HS-5 (cell line): ENCODE measurements at places on chromosomes 16 and 17.

GRCh38 chr16:78306361-78306760 is 206.9 kb downstream of the WWOX start:
- DNase-seq = no peak

GRCh38 chr17:74833501-74834377 is 25.9 kb downstream of the GRIN2C start:
- DNase-seq = no peak

DNA sequence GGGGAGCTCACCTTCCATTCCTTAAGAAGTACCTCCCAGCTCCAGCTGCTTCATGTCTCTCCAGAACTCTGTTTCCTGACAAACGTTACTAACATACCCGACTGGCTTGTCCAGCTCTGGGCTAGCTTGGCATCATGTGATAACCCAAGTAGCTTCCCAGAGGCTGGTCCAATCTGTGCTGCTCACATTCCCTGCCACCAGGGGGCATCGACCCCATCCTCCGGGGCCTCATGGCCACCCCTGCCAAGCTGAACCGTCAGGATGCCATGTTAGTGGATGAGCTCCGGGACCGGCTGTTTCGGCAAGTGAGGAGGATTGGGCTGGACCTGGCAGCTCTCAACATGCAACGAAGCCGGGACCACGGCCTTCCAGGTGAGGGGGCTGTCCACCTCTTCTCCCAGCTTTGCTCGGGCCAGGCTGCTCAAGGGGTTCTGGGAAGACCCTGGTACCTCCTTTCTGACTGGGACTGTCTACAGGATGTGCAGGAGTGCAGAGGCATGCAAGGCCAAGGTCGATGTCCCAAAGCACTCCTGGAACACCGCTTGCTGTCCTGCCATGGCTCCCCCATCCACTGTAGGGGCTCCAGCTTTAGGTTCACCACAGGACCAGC is 7.6 kb downstream of the EPX start:
- no peak for DNase-seq

DNA sequence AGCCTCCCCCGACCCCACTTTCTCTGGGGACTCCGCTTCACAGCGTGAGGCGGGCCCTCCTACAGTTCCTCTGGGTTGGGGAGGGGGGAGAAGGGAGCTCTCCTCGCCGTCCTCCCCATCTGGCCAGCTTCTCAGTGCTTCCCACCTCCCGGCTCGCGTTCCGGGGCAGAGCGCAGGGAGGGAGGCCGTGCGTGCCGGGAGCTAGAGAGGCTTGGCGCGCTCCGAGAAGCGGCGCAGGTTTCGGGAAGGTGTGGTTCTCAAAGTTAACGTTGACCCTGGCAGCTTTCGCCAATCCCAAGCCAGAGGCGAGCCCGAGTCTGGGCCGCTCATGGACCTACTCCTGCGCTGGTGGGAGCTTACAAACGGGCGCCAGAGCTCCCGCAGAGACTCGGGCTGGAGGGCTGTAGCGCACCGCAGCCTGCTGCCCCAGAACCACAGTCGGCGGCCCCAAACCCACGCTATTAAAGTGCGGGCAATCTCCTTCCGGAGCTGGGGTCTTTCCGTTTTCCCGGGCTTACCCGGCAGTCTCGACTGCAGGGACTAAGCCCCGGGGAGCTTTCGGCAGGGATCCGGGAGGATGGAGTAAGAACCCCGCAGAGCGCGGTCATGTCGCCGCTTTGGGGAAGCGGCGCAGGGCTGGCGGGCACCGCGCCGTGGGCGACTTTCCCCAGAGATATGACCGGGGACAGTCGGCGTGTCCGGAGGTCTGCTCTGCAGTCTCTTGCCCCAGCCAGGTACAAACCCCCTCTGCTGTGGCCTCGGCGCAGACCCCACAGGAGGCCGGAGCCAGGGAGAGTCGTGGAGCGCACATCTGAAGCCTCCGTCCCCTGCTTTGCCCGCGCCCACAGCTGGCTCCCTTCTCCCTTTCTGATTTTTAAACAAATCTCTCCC is 787 bp downstream of the CDH11 start:
- no peak for DNase-seq

DNA sequence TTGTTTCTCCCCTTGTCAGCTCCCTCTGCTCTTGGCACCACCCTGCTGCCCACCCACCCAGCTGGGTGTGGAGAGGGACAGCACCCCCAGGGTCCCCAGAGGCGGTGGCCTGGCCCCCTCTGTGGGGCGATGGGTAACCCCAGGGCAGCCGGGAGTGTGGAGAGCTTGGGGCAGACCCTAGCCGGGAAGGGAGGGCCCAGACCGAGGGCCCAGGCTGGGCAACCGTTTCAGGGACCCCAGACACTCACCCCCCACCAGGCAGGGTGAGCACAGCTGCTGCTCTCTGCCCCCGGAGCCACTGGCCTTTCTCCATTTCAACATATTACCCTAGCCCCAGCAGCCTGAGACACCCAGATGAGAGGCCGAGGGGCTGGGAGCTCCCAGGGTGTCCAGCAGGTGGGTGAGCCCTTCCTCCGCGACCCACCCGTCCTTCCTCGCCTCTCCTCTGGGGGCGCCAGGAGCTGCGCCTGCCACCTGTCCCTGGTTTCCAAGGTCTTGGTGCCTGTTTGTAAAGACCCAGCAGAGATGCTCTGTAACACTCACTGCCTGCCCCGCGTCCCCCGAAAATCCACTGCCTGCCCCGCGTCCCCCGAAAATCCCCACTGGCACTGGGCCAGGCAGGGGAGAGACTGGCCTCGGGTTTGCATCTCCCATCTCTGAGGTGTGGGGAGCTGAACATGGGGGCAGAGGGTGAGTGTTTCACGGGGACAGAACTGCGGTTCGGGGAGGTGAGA is 45.4 kb downstream of the BAHCC1 start:
- DNase-seq = no peak

DNA sequence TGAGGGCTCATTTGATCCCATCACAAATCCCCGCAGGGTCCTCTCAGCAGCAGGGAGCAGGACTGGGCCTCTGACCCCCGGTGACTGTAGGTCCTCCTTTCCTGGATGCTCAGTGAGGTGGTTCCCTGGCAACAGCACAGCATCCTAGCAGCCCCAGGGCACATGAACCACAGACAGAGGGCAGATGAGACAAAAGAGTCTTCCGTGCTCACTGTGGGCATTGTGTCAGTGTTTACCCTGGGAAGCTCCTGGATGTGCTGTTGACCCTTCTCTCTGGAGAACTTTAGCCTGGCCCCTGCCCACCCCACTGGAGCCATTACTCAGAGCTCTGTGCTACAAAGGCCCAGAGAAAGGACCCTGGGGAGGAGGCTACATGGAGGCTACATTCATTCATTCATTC is 21.7 kb upstream of the TMEM220 start:
- DNase-seq = no peak

- no peak for DNase-seq
Observed at GRCh38 chr16:80500116-80500859, 40.5 kb upstream of the DYNLRB2 start.

DNA sequence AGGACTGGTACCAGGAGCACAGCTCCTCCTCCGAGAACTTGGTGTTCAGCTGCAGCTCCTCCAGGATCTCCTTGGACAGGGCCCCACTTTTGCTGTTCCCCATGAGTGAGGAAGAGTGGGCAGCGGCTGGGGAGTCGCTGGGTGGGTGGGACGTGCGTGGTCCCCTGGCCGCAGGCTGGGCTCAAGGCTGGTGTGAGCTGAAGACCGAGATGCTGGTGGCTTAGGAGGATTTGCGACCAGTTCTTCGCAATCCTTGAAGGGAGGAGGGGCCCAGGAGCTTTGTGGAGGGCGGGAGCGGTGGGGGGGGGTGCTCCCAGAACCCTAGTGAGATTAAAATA is at the start of gene RCVRN:
RCVRN (minus strand) TSS at position 194 of the 338 bp plus-strand sequence; CDS start at position 103, 91 bp downstream.
- no peak for DNase-seq

GRCh38 chr17:73650140-73650539 is 5.9 kb upstream of the SDK2 start:
- DNase-seq = no peak

DNA sequence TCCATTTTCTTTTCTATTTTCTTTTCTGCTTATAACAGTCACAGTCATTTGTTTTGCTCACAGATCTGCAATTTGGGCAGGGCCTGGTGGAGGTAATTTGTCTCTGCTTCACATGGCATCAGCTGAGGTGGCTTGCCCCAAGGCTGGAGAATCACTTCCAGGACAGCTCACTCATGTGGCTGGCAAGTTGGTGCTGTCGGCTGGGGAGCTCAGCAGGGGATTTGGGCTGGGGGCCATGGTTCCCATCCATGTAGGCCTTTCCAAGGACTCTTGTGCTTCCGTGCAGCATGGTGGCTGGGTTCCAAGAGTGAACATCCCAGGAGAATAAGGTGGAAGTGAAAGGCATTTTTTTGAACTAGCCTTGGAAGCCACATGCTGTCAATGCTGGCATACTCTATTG is 85.7 kb downstream of the MGAT5B start:
- DNase-seq = no peak

GRCh38 chr17:7328009-7328408 is 1.1 kb downstream of the NEURL4 start:
- no peak for DNase-seq

DNA sequence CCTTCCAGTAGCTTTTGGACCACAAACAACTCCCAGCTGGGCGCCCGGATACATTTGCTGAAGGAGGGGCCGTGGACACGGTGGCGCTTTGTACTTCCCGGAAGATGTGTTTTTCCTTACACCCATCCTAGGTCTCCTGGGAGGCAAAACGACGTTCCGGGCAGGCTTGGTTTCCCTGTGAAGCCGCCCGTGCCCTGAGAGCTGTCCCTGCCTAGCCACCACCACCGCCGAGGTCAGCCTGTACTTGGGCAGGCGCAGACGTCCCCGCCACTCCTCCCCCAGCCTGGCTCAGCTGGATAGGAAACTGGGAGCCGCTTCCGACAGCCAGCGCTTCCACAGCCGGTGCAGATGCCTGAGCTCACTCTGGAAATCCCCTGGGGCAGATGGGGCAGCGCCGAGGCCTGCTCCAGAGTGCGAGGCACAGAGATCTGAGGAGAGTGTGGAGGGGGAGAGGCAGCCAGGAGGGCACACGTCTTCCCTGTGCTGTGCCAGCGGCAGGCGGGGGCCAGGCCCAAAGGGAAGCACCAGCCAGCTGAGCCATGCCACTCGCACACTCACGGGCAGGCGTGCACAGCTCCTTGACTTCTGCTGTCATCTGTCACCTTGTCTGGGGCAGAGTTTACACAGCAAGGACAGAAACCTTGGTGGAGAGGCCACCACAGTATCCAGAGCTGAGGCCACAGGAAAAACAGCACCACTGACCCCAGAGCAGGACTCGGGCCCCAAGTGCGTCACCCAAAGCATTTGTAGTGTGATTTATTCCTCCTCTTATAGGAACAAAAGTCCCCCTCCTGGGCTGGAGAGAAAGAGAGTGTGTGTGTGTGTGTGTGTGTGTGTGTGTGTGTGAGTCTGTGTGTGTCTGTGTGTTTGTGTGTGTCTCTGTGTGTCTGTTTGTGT is 3.0 kb downstream of the RHBDF2 start:
- DNase-seq = no peak

GRCh38 chr16:23288726-23289512 is 13.2 kb upstream of the SCNN1B start:
- no peak for DNase-seq

- no peak for DNase-seq
Observed at GRCh38 chr17:45908460-45908859, 14.1 kb downstream of the MAPT start.

DNA sequence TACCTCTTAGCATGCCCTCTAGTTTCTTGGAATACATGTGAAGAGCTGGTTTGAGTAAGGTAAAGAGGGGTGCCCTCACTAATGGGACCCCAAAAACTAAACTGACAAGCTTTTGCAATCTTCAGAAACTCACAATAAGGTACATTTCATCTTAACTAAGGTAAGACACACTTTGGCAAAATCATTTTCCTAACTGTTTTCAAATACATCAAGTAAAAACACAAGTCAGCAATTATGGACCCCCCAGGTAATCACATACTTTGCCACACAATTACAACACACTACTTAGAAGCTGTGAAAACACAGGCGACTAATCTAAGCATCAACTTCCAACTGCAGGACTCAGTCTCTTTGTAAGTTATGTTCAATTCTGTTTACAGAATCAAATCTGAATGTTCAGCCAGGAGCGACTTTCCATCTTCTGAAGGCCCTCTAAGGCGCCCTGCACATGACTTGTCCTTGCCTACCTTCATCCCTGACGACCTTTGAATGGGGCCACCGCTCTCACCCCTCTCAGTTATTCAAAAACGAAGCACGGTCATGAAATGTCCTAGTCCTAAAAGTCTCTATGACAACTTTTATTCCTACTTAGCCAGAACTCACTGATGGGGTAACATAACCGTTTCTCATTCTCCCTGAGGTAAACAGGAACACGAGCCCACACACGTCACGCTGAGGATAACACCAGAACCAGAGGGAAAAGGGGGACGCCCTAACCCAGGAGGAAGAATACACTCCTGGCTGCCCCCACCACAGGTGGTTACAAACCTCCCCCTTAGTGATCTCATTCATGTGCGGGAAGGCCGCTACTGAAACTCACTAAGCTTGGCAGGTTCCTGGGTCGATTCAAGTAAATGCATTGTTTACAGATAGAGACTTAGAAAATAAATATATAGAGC is 5.5 kb downstream of the CREBBP start:
- no peak for DNase-seq

GRCh38 chr16:1762196-1762878 is 9.0 kb downstream of the NME3 start:
- no peak for DNase-seq

DNA sequence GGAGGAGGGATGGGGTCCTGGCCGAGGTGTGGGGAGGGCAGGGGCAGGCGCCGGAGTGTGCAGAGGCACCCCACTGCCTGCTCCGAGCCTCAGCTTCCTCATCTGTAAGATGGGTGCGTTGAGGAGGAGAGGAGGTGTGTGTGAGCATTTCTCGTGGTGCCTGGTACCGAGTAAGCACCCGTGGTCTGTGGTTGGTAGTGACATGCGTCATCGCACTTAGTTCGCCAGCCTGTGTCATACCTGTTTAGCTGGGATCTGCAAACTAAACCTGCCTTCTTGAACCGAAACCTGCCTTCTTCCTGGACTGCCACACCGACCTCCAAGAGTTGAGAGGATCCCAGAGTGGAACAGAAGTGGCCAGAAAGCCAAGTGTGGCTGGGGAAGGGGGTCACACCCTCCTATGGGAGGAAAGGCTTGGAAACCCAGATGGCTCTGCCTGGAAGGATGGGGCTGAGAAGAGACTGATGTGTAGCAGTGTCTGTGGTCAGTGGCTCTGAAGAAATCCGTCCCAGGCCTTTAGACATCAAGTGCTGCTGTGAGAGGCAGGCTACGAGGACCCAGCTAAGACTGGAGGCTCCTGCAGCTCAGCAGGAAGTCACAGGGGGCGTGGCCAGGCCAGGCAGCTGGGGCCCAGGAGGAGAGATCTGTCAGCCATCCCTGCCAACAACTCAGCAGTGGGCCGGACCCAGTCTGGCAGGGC is 162.6 kb upstream of the PLCG2 start:
- DNase-seq = no peak

DNA sequence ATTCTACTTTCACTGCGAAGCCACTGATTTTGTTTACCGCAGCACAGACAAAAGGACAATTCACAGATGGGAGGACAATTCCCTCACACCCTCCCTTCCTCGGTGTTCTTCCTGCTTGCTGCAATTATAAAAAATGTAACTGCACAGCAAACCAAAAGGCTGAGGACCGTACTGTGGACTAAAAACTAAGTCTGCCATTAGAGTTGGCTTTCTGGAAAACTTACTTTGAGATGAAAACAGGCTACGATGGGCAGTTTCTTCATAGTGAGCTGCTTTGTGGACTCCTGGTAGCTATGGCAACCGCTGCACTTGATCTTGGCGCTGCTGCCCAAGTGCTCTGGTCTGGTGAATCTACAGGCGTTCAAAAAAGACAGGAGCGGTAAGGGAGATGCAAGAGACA is 35.2 kb downstream of the USP22 start:
- DNase-seq = no peak

- DNase-seq = no peak
Observed at GRCh38 chr17:61520897-61521296, 68.7 kb downstream of the TBX4 start.
